ENCODE measurements at places on chromosomes 13 and 19. TPM values are rescaled to one million over a fixed set of nuclear protein-coding genes. Genes with fewer than 3 reads are reported as not detected.
A peak's percentile ranks its signal among the peaks of the same experiment; 100 is the strongest.

DNA sequence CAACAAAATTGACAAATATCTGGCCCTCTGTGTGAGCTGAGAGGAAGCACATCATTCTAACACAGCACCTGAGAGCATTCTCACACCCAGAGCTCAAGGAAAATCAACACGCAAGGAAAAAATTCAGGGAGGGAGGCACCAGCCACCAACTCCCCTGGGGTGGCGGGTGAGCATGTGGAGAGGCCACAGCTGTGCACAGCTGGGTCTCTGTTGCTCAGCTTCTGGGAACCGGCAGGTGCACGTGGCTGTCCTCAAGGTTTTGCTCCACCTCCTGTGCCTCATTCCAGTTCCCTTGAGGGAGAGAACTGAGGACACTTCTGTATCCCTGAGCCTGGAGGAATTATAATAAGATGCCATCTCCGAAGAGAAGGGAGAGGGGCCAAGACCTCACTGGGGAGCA is 134.0 kb downstream of the USP12 start:
- H3K27ac ChIP-seq: peak overlapping the region; percentile 63
- H3K4me3 ChIP-seq: no peak overlapping the region
- H3K4me1 ChIP-seq: peaks cover 28% of the 10 kb centered on the region
- no peaks in the 10 kb centered on the region for H3K27me3 ChIP-seq
- peak; percentile 55 for DNase-seq

GRCh38 chr13:99382428-99383133 is 75.4 kb upstream of the GPR183 start:
- H3K36me3 ChIP-seq: peaks cover 34% of the 10 kb centered on the region
- H3K4me1 ChIP-seq: no peaks in the 10 kb centered on the region
- H3K4me3 ChIP-seq: no peak overlapping the region
- no peak overlapping the region for H3K27ac ChIP-seq
- H3K27me3 ChIP-seq: no peaks in the 10 kb centered on the region
- no peak for DNase-seq

- no peak overlapping the region for H3K27ac ChIP-seq
- no peaks in the 10 kb centered on the region for H3K27me3 ChIP-seq
- peaks cover 8% of the 10 kb centered on the region for H3K36me3 ChIP-seq
These were observed 5.8 kb downstream of the ZNF780A start for GRCh38 chr19:40084948-40085347.

DNA sequence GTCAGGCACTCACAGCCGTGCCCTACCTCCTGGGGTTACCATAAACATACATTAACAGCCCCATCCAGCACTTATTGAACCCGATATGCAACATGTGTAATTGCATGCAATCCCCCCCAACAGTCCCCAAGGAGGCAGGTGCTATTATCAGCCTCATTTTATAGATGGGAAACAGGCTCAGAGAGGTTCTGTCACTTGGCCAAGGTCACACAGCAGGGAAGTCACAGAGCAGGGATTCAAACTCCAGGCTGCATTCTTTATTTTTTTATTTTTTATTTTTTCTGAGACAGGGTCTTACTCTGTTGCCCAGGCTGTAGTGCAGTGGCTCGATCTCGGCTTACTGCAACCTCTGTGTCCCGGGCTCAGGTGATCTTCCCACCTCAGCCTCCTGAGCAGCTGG is 38.4 kb upstream of the TNFAIP8L1 start:
- DNase-seq: no peak
- no peak overlapping the region for H3K27ac ChIP-seq
- H3K27me3 ChIP-seq: peaks cover 31% of the 10 kb centered on the region
- H3K4me1 ChIP-seq: peaks cover 4% of the 10 kb centered on the region

GRCh38 chr19:52248241-52248640 is 21.1 kb upstream of the ZNF766 start:
- H3K27me3 ChIP-seq: no peaks in the 10 kb centered on the region
- no peak overlapping the region for H3K4me3 ChIP-seq
- DNase-seq: peak; percentile 55

GRCh38 chr19:33997690-33998089 is 174.6 kb upstream of the LSM14A start:
- no peak for DNase-seq
- no peaks in the 10 kb centered on the region for H3K27me3 ChIP-seq
- H3K4me1 ChIP-seq: no peaks in the 10 kb centered on the region

- H3K27ac ChIP-seq: no peak overlapping the region
- no peak for DNase-seq
- peaks cover 19% of the 10 kb centered on the region for H3K36me3 ChIP-seq
- H3K4me3 ChIP-seq: no peak overlapping the region
These were observed 3.8 kb upstream of the KCNRG start for GRCh38 chr13:50011461-50011860.

- DNase-seq: no peak
- no peak overlapping the region for H3K4me3 ChIP-seq
- H3K4me1 ChIP-seq: peaks cover 20% of the 10 kb centered on the region
These were observed 184.8 kb downstream of the PCDH9 start for GRCh38 chr13:67045357-67045756.

- peak overlapping the region; percentile 69 for H3K27ac ChIP-seq
- no peak for DNase-seq
- no peaks in the 10 kb centered on the region for H3K27me3 ChIP-seq
- H3K4me1 ChIP-seq: peaks cover 62% of the 10 kb centered on the region
- H3K4me3 ChIP-seq: no peak overlapping the region
- H3K36me3 ChIP-seq: no peaks in the 10 kb centered on the region
These were observed 762 bp upstream of the ADM5 start for GRCh38 chr19:49688531-49689132.

GRCh38 chr19:13063461-13064091 is 39.1 kb downstream of the LYL1 start:
- H3K27ac ChIP-seq: peak overlapping the region; percentile 94
- H3K4me3 ChIP-seq: no peak overlapping the region
- no peaks in the 10 kb centered on the region for H3K36me3 ChIP-seq
- peaks cover 88% of the 10 kb centered on the region for H3K4me1 ChIP-seq
- DNase-seq: peak; percentile 78
- no peaks in the 10 kb centered on the region for H3K27me3 ChIP-seq

DNA sequence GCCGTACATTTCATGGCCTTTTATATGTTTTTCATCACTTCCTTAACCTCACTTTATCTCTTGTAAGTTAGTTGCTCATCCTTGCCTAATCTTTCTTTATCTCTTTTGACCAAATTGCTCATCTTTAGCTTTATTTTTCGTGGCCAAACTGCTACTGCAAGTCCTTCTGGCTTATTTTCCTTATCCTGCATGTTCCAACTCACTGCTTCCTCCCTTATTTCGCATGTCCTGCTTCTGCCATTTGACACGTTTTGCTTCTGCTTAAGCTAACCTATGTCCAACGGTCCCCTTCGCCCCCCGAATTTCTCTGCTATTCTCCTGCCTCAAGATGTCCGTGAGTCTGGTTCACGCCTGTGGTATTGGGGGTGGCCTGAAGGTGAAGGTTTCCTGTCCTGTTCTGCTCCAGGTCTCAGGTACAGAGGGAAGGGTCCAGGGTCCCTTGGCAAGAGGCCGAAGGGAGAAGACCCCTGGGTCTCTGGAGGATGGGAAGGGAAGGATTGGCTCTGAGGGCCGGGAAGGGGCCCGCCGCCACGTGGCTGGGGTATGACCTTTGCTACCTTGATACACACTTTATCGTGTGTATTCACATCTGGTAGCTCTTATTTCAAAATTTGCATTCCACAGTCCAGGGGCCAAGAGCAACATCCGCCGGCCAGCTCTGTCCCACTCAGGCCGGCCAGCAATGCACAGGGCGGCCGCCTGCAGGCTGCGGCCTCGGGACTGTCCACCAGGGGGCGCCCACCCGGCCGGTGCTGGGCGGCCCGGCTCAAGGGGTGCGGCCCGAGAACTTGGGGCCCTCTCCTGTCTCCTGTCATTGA is 2.9 kb upstream of the C19orf85 start:
- no peak overlapping the region for H3K27ac ChIP-seq
- no peaks in the 10 kb centered on the region for H3K4me1 ChIP-seq
- no peaks in the 10 kb centered on the region for H3K36me3 ChIP-seq
- H3K27me3 ChIP-seq: no peaks in the 10 kb centered on the region
- DNase-seq: peak; percentile 74
- no peak overlapping the region for H3K4me3 ChIP-seq

- no peak for DNase-seq
- no peaks in the 10 kb centered on the region for H3K4me1 ChIP-seq
- no peak overlapping the region for H3K4me3 ChIP-seq
These were observed 91.7 kb downstream of the SLC10A2 start for GRCh38 chr13:102974317-102975087.

GRCh38 chr13:80955501-80955900 is 614.6 kb upstream of the SPRY2 start:
- no peak overlapping the region for H3K27ac ChIP-seq
- no peak for DNase-seq
- H3K4me1 ChIP-seq: no peaks in the 10 kb centered on the region
- H3K27me3 ChIP-seq: no peaks in the 10 kb centered on the region
- H3K36me3 ChIP-seq: no peaks in the 10 kb centered on the region

GRCh38 chr19:10719466-10719961 is 1.6 kb downstream of the DNM2 start:
- peak overlapping the region; percentile 100 for H3K4me3 ChIP-seq
- peaks cover 11% of the 10 kb centered on the region for H3K36me3 ChIP-seq
- H3K4me1 ChIP-seq: peaks cover 33% of the 10 kb centered on the region

DNA sequence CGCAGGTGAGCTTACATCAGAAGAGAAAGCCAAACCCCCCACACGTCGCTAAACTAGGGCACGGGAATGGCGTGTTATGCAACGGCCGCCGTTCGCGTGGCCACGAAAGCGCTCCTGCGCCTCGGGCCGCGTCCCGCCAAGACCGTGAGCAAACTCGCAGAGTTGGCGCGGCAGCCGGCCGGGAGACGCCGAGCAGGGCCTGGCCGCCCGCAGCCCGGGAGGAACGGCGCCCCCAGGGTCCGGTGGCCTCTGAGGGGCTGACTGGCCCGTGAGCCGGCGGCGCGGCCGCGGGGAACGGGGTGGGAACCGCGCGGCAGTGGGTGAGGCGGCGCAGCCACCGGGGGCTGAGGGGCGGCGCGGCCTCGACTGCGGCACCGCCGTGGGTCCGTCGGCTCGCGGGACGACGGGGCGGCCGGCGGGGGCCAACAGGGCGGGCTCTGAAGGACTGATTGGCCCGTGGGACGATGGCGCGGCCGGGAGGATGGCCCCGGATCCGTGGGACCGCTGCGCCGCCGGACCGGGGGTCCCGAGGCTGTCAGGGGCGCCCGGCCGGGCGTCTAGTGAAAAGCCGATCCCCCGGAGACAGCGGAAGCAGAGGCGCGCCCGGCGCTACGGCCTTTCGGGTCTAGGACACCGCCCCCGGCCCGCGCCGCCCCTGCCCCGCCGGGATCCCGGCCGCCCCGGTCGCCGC is 903 bp downstream of the LATS2 start:
- DNase-seq: peak; percentile 56
- H3K4me1 ChIP-seq: no peaks in the 10 kb centered on the region
- no peaks in the 10 kb centered on the region for H3K36me3 ChIP-seq
- H3K4me3 ChIP-seq: peak overlapping the region; percentile 98

- peaks cover 16% of the 10 kb centered on the region for H3K27me3 ChIP-seq
- no peak for DNase-seq
- no peaks in the 10 kb centered on the region for H3K36me3 ChIP-seq
- H3K4me3 ChIP-seq: no peak overlapping the region
- peaks cover 15% of the 10 kb centered on the region for H3K4me1 ChIP-seq
- no peak overlapping the region for H3K27ac ChIP-seq
These were observed 6.9 kb downstream of the PRR36 start for GRCh38 chr19:7867092-7867844.

DNA sequence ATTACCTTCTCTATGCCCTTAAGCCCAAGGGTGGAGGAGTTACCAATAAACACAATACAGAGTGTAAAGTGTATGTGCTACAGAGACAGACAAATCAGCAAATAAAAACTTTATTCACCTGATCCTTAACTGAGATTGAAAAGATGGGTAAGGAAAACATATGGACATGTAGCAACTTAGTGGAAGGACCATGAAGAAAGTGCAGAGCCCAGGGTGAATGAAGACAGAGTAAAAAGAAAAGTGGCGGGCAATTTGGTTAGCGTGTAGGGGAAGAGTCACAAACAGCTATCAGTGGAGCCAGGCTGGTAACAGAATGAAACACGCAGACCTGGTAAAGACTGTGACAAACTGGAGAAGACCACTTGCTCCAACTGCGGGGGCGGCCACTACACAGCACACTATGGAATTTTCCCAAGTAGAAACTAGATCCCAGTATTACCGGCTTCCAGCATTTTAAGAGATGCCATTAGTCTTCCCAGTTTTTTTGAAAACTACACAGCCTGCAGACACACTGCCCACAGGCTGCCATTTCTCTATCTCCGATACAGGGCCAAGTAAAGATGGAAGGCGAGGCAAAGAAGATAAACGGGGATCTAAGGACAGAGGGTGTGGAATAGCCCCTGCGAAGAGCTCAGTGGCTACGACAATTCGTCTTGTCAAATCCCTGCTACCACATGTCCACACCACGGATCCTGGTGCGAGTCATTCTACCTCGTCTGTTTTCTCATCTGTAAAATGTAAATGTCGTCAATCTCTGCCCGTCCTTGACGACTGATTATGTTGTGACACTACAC is 1.2 kb downstream of the UQCRFS1 start:
- H3K4me1 ChIP-seq: no peaks in the 10 kb centered on the region
- peaks cover 15% of the 10 kb centered on the region for H3K36me3 ChIP-seq
- H3K4me3 ChIP-seq: peak overlapping the region; percentile 99

- no peak overlapping the region for H3K4me3 ChIP-seq
- H3K36me3 ChIP-seq: no peaks in the 10 kb centered on the region
- no peaks in the 10 kb centered on the region for H3K27me3 ChIP-seq
These were observed 56.6 kb downstream of the CEBPG start for GRCh38 chr19:33429891-33430673.

PLIN5 gene
- 26.0 TPM for total RNA-seq

ADAMTS10 gene
- 6.5 TPM for total RNA-seq

TEX26 gene
- total RNA-seq: not detected

BORCS8 gene
- 14.4 TPM for total RNA-seq

ZNF586 gene
- total RNA-seq: 13.2 TPM

ZNF560 gene
- not detected for total RNA-seq

ADAMTSL5 gene
- total RNA-seq: 28.9 TPM

EXOC3L2 gene
- total RNA-seq: 2.2 TPM

C19orf85 gene
- not detected for total RNA-seq

CEACAM1 gene
- 2.5 TPM for total RNA-seq

RFPL4A gene
- not detected for total RNA-seq

CTXN1 gene
- 0.32 TPM for total RNA-seq
